Posterior cingulate gyrus (tissue), 11 donors: ENCODE measurements at places on chromosomes 12 and 14.

DNA sequence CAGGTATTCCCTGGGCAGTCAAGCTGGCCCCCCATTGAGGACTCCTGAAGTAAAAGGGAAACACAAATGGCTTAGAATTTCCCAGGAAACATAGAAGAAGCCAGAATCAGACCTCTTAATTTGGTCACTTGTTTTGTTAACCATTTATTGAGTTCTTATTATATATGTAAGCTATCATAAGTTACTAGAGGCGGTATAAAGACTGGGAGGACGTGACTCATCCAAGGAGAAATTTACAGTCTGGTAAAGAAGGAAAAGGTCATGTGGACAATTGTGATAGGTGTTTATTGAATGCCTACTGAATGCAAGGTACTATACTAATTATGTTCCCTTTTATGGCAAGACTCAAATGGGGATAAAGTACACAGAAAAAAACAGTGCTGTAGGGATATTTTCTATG, 146.7 kb downstream of the DYRK2 start:
- DNase-seq, result no peak

DNA sequence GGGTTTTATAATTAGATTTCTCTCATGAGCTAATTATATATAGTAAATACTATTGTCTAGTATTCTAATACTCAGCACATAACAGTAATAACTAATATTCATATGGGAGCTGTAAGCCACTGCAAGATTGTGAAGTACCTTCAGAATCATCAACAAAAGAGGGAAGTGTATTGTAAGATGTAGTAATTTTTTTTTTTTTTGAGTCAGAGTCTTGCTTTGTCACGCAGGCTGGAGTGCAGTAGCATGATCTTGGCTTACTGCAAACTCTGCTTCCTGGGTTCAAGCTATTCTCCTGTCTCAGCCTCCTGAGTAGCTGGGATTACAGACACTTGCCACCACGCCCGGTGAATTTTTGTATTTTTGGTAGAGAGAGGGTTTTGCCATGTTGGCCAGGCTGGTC, 3.1 kb downstream of the GPR33 start:
- DNase-seq, result no peak

DNA sequence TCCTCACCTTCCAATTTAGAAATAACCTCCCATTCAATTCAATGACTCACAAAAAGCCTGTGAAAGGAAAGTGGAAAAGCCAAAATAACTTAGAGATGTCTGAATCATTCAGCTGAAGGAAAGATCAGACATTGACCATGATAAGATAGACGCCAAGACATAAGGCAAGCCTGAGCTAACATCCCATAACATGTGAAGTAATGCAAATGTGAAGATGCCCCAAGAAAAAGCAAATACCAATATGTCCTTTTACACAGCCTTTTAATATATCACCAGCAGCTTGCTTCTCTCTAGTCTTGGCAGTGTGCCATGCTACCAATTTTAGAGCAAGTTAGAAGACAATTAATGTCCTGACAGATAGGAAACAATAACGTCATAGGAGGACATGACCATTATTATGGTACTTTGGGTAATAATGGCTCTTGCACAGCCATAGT, 2.4 kb upstream of the NUMB start:
- DNase-seq, result no peak

DNA sequence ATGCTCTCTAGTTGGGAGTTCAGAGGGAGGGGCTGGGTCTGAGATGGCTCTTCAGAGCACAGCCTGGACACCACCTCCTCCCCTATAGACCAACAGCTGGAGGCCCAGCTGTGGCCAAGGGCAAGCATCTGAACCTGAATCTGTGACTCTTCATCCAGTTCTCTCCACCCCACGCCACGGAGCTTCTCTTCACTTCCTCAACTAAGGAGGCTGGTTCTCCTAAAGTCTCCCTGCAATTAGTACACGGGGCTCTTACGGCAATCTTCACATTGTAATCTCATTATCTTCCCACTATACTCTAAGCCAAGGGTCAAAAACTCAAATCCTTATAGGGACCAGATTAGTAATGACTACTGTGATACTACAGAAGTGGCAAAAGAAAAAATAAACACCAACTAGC, 9.8 kb downstream of the NRDE2 start:
- no peak for DNase-seq
